ENCODE measurements at places on chromosomes 13 and 19. TPM values are rescaled to one million over a fixed set of nuclear protein-coding genes. Genes with fewer than 3 reads are reported as not detected.

ZNF549 gene
- 10.8 TPM for total RNA-seq

ZNF714 gene
- total RNA-seq, result 22.0 TPM

CRLF1 gene
- 55.3 TPM for total RNA-seq

DNA sequence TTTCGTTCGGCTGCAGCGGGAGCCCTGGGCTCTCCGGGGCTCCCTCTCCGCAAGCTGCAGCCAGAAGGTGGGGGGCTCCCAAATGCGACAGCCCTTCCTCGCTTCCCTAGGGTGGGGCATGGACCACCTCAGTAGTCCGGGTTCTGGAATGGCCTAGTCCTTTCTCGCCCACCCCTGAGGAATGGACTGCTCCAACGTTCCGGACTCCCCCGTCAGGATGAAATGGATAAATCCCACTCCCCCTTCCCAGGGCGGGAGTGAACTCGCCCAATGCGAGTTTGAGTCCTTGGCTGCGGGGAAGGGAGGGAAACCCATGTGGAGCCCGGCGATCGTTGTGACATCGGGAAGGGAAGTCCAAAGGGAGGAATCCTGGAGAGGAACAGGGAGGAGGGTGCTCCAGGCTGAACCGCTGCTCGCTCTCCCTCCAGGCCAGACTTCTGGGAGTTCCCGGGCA is 5.5 kb downstream of the HRC start:
- peaks cover 26% of the 10 kb centered on the region for H3K27me3 ChIP-seq
- DNase-seq, result peak; percentile 83
- H3K4me1 ChIP-seq, result peaks cover 13% of the 10 kb centered on the region
- peaks cover 9% of the 10 kb centered on the region for H3K36me3 ChIP-seq
- peak overlapping the region; percentile 96 for H3K4me3 ChIP-seq

DNA sequence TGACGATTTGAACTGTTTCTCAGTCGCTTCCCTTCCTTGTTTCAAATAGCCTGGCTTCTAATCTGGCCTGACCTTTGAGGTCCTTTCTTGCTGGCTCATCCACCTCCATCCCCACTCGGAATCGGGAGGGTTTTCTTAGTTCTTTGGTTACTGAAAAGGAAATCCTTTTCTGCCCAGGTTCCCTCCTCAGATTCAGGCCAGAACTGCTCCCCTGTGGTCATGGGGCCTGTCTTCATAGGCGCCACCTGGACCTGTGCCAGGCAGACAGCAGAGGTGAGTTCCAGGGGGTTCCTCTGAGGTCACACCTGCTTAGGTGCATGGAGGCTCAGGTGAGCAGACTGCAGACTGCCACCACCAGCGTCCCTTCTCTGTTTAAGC is 62.4 kb downstream of the AKAP11 start:
- no peaks in the 10 kb centered on the region for H3K27me3 ChIP-seq
- no peak overlapping the region for H3K4me3 ChIP-seq
- H3K36me3 ChIP-seq, result no peaks in the 10 kb centered on the region

GRCh38 chr19:5001615-5002014 is 32.7 kb downstream of the KDM4B start:
- H3K36me3 ChIP-seq, result no peaks in the 10 kb centered on the region
- H3K4me1 ChIP-seq, result peaks cover 15% of the 10 kb centered on the region
- peaks cover 11% of the 10 kb centered on the region for H3K27me3 ChIP-seq
- H3K27ac ChIP-seq, result peak overlapping the region; percentile 57
